ENCODE measurements at places on chromosomes 2 and 18.

- DNase-seq: no peak
Observed at GRCh38 chr2:235712176-235712575, 218.3 kb downstream of the AGAP1 start.

DNA sequence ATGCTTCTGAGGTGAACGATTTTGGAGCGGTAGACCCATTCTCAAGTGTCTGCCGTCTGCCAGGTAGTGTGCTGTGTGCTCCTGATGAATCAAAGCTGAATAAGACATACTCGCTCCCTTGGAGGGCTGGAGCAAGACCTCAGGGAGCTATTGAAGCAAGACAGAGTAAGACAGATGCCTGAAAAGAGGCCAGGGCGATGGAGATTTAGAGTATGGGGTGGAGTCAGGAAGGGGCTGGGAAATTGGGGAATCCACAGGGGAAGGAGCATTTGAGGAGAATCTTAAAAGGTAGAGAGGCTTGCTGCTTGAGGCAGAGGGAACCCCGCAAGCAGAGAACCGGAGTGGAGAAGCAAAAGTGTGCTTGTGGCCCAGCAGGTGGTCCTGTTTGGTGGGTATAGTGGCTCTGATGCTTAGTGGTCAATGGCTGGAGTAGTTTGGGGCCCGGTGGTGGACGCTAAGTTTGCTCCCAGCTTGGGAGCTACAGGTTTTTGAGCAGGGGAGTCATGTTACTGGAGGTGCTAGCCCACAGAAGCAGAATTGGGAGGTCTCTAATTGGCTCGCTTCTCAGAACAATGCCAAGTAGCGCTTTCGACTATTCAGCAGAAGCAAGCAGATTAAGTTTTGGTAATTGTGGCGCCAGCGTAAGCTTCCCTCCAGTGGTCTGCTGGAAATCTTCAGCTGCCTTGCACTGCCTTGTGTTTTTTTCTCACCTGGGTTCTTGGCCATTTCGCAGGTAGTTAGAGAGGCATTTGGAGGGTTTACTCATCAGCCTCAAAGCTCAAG lies 2.0 kb downstream of the CNNM4 start:
- no peak for DNase-seq

GRCh38 chr2:44543773-44544725 lies 182.3 kb downstream of the CAMKMT start:
- no peak for DNase-seq

GRCh38 chr18:56739731-56740130 lies 88.6 kb downstream of the WDR7 start:
- DNase-seq: no peak

DNA sequence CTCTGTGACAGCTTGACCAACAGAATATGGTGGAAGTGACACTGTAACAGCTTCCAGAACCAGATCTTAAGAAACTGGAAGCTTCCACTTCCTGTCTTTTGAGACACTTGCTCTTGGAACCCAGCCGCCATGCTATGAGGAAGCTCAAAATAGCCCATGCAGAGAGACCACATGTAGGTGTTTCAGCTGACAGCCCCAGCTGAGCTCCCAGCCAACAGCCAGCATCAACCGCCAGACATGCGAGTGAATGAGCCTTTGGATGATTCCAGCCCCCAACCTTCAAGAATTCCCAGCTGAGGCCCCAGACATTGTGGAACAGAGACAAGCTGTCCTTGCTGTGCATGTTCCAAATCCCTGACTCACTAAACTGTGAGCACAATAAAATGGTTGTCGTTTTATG lies 27.9 kb downstream of the ACVR1 start:
- DNase-seq: no peak

Data from stimulated activated CD8-positive, alpha-beta memory T cell treated with anti-CD3 and anti-CD28 coated beads, Interleukin-2, amount 100 ng/mL, for 1 hour (primary cell).